Dorsolateral prefrontal cortex (tissue), 122 donors: ENCODE measurements at places on chromosomes 6 and 20. TPM values are rescaled to one million over a fixed set of nuclear protein-coding genes. Genes with fewer than 3 reads are reported as not detected.

KIAA0408 gene
- 62.7 TPM for total RNA-seq

CFAP61 gene
- total RNA-seq: 9.4 TPM

OTOR gene
- not detected for total RNA-seq

SRXN1 gene
- 23.2 TPM for total RNA-seq

PABPC1L gene
- 16.4 TPM for total RNA-seq

TGM3 gene
- total RNA-seq: not detected

MCHR2 gene
- 7.3 TPM for total RNA-seq

FAM110A gene
- 3.0 TPM for total RNA-seq

BPIFA3 gene
- total RNA-seq: not detected

- no peak for DNase-seq
Observed at GRCh38 chr20:48489046-48489463, 338.7 kb downstream of the PREX1 start.

- no peak for DNase-seq
Observed at GRCh38 chr20:40459299-40459698, 229.7 kb downstream of the MAFB start.

DNA sequence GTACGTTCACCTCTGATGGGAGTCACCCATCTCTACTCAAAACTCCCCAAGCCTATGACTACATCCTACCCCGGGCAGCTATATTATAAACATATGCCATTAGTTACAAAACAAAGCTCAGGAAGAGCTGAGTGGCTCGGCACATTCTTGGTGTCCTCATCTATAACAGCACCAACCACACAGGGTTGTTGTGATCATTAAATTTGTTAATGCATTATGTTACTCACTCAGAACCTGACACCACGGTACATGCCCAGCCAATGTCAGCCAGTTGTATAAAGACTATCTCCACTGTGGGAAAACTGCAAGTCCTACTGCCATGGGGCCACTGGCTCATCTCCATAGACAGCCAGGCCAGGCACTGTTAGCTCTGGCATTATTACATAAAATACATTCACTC lies 7.7 kb downstream of the CDK5RAP1 start:
- DNase-seq: no peak

- no peak for DNase-seq
Observed at GRCh38 chr6:136783495-136784270, 8.6 kb downstream of the MAP3K5 start.

GRCh38 chr6:10837622-10837994 lies 731 bp downstream of the MAK start:
- no peak for DNase-seq

DNA sequence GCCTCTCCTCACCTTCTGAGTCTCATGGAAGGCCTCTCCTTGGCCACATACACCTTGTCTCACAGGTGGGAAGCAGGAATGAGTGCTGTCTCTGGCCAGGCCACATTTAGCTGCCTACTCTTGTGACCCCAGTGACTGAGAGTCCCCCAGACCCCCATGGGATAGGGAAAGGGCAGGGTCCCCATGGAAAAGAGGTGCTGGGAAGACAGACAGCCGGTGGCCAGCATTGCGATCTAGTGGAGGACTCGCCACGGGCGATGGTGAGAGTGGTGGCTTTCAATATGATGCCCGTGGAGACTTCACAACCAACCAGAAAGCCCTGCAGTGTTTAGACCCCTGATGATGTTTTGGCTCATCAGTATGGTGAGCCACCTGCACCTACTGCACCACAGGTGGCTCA lies 19.8 kb downstream of the MANBAL start:
- DNase-seq: no peak

DNA sequence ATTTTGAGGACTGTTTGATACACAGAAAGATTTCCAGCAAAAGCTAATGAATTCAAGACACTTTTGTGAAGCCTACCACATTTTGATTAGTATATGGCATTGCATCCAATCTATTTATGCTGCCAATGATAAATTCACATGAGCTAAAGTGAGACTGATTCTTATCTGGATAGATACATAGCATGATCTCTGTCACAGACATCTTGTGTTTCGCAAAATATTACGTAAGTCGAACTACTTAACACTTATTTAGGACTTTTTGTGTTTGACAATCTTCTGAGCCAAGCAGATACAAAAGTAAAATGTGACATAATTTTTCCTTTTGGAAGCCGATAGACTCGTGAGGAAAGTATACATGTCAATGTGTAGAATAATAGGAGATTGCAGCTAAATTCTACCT lies 251.6 kb downstream of the HACE1 start:
- DNase-seq: no peak

- DNase-seq: no peak
Observed at GRCh38 chr20:19765913-19766312, 7.9 kb downstream of the RIN2 start.

GRCh38 chr6:91487696-91488392 lies 901.0 kb upstream of the MAP3K7 start:
- DNase-seq: no peak

DNA sequence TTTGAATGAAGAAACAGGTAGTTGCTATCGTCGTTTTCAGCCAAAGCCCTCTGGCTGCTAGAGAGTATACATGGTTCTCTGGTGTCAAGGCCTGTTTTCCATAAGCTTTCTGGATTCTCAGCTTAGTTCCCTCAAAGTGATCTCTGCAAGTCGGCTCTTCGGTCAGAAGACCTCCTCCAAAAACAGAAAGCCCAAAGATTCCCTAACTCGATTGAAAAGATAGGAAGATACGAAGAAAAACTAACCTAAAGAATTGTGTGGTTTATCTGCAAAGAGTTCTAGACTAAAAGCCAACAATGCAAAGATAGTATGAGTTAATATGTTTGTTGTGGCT lies 545 bp upstream of the ASCC3 start:
- no peak for DNase-seq

DNA sequence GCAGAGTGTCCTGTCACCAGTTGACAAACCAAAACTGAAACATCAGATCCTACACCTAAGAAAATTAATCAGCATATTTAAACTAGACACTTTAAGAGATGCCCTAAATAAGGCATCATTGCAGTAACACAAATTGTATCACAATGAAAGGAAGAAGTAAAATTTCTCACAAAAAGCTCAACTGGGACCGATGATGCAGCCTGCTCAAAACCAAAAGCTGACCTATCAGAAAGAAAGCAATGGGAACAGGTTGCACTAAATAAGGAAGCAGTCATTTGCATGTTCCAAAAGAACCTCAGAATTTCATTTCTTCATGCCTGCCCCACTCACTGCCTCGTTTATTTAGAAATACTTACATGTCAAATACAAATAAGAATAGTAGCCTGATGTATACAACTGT lies 12.1 kb downstream of the HIVEP2 start:
- no peak for DNase-seq

- DNase-seq: peak; percentile 34
Observed at GRCh38 chr20:5127204-5127858, 523 bp downstream of the CDS2 start.

DNA sequence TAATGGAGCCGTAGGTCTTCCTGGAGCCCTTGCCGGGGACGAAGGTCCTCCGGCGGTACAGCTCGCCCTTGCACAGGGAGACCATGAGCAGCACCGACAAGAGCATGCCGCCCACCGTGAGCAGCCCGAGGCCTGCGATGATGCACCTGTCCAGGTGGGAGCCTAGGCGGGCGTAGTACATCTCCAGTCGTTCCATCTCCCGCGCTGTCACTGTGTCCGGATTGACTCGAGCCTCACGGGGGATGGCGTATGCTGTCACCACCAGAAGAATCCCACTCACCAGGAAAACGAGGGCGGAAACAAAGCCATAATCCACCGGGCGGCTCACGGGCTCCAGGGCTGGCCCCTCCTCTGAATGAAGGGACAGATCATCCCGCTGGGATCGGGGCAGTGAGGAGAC lies 3.8 kb downstream of the TMEM74B start:
- no peak for DNase-seq

DNA sequence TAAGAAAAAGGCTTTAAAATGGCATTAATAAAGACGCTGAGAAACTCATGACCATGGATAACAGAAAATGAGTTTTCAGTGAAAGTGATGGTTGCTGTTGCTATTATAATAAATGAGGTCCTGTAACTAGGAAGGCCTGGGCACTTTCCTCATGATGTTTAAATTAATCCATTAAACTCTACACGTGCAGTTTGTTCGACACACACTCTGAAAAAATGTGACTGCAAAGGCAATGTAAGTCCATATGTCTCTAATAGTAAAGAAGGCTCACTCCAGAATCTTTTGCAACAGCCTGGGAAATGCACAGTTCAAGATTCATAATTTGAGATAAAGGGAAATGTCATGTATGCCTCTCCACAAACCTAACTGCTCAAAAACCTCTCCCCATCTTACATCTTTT lies 153.4 kb downstream of the COL12A1 start:
- no peak for DNase-seq

- no peak for DNase-seq
Observed at GRCh38 chr6:10350720-10351119, 64.2 kb downstream of the TFAP2A start.

DNA sequence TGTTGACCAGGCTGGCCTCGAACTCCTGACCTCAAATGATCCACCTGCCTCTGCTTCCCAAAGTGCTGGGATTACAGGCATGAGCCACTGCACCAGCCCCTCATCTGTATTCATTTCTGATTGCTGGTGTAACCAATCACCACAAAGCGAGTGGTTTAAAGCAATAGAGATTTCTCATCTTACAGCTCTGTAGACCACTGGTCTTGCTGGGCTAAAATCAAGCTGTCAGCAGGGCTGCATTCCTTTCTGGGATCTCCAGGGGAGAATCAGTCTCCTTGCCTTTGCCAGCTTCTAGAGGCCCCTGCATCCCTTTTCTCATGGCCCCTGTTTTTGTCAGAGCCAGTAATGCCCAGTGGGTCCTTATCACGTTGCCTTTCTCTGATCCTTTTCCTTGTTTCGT lies 49.9 kb upstream of the PMEPA1 start:
- DNase-seq: no peak

DNA sequence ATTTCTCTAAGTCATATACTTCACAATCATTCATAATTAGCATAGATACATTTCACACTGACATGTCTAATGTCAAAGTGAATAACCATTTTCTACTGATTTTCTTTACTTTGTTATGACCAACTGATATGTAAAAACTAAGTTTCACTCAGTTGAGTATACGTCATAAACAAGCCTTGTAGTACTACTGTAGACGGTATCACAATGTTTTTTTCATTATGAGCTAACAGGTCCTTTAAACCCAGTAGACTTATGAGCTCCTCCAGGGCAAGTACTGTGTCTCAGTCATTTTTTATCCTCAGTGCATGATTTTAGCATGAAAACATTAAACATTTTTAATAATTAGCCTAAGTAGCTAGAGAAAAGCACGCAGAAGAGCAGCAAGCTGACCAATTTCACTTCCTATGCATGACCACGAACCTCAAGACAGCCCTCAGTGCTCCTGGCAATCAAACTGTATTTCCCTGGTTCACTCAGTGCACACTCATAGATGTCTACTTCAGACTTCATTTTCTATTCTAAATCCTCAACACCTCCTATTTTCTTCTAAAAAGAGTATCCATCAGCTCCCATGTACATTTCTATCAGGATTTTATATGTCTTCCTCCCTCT lies 32.0 kb upstream of the TFAP2D start:
- no peak for DNase-seq

DNA sequence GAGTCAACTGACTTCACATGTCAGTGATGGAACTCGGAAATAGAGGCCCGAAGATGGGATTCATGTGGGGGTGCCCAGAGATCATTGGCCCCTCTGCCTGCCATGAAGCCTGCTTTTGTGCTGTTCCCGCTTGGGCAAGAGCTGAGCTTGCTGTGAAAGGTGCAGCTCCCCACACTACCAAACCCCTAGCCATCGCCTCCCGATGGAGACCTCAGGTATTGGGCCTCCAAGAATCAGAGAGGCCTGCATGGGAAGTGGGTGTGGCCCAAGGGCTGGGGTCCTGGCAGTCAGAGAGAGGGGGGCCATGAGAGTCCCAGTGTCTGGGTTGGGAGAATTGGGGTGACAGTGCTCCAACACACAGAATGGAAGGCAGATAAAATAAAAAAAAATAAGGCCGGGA lies 160.9 kb downstream of the SOD2 start:
- DNase-seq: no peak

- DNase-seq: no peak
Observed at GRCh38 chr20:61477451-61477861, 225.4 kb downstream of the CDH4 start.

- no peak for DNase-seq
Observed at GRCh38 chr20:41697861-41698559, 79.8 kb upstream of the CHD6 start.

DNA sequence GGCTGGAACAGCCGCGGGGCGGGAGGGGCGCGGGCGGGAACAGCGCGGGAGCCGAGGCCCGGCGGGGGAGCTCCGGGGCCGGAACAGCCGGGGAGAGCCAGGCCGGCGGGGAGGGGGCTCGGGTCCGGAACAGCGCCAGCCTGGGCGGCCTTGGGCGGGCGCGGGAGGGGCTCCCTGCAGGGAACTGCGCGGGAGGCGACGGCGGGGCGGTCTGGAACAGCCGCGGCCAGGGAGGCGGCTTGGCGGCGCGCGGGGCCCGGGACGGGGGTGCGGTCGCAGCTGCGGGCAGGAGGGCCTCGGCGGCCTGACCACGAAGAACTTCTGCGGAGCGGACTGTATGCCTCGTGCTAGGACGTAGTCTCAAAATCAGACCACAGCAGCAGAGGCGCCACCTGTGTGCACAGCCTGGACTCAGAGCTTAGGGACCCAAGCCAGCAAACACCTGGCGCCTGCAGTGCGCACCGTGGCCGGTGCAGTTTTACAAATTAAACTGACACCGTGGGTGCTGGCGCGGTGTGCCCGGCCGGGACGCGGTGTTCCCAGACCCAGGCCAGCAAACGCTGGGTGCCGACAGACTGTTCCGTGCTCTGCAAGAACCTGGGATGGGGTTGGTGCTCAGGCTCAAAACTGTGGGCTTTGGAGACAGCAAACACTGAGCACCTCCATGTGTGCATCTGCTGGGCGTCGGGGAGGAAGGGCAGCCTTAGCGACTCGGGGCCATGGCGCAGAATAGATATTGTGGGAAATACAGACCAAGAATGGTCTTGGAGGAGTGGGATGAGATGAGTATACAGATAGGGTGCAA lies 572 bp downstream of the ZNF341 start:
- peak; percentile 71 for DNase-seq

DNA sequence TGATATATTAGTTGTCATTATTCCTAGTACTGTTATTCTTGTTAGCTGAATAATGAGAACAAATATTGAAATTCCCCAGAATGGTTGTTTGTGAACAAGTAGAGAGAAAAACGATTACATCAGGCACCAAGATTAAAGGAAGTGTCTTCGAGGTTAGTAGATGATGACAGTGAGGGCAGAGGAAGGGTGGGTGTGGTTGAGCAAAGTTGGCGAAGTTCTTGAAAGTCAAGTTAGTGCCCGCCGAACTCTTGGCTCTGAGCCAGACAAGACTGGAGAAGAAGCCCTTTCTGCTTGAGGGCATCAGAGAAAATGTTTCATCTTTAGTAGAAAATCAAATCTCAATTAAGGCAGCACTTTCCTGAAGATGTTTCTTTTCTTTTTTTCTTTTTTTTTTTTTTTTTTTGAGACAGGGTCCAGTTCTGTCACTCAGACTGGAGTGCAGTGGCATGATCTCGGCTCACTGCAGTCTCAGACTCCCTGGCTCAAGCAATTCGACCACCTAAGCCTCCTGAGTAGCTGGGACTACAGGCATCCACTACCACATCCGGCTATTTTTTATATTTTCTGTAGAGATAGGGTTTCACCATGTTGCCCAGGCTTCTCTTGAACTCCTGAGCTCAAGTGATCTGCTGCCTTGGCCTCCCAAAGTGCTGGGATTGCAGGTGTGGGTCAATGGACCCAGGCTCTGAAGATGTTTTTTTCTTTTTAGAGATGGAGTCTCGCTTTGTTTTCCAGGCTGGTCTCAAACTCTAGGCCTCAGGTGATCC lies 77.1 kb downstream of the SGK1 start:
- DNase-seq: no peak
